Activated T-helper 9 cell treated with anti-CD3 and anti-CD28 coated beads, Interleukin-2, amount 50 U/mL, for 16 hours (primary cell): ENCODE measurements at places on chromosomes 3 and 15.

DNA sequence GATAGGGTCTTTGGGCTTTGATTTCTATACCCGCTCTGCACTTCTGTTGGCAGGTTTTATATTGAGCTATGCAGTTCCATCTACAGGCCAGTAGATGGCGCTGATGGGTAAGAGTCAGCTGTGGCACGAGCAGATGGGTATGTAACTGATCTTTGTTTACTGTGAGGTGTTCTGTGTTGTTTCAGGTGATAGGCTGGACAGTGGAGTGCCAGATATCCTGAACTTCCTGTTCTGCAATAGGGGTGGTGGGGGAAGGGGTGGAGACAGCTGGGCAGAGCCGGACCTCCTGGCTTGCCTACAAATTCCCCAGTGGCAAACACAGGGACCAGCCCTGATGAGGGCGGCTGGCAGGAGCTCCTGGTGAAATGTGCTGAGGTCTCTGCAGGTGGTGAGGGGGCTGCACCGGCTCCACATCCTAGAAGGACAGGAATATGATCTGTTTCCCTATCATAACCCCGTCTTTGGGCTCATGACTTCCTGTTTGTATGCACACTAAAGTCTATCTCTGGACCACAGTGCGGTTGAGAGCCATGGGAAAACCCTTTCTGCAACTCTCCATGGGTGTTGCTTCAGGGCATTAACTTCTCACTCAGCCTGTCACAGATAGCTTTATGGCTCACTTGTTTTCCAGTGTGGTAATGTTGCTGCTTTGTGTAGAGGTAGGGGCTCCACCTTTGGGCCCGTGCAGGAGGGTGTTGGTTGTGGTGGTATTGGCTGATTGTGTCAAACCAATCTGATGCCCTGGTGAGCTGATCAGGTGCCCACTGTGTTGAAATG, 13.4 kb upstream of the FAM98B start:
- DNase-seq = peak; percentile 12

DNA sequence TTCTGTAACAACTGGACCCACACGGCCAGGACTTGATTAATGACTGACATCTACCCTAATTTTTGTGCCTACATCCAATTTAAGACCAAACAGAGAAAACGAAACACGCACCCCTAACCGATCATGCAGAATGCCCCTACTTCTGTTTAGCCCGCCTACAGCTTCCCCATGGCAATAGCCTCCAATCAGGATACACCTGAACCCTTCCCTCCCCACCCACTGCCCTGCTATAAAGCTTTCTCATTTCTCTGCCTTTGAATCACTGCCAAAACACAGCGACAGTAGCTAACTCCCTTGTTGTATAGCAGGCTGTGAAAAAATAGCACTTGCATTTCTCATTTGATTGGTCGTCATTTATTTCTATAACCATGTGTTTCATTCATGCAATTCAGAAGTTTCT, 45.2 kb upstream of the DPPA4 start:
- no peak for DNase-seq

GRCh38 chr3:197021231-197021630, 8.4 kb downstream of the MELTF start:
- no peak for DNase-seq

DNA sequence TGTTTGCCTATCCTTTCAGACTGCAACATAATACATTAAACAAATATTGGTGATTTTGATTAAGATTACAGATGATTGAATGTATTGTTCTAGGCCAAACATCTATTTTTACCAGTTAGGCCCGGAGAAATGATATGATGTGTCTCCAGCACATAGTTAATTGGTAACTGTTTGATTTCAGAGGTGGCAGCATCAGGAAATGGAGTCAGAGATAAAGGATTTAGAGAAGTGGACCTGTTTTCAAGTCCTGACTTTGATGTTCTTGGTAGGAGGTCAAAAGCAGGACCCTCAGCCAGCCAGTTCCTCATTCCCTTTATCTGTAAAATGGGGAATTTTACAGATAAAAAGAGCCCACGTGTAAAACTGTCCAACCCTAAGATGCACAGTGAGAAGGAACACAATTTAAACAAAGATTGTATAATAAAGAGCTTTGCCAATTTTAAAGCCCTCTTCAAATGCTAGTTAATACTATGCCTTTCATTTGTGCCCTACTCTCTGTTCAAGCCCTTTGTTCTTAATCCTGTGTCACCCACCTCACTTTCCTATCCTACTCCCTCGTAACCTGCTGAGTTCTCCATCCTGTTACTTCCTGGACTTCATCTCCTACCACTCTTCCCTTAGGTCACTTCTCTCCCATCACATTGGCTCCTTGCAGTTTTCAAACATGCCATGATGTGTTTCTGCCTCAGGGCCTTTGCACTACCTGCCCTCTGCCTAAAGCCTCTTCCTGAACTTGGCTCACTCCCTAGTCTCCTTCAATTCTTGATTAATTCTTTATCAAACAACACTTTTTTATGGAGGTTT, 2.5 kb downstream of the TMEM212 start:
- no peak for DNase-seq

- no peak for DNase-seq
These were observed 4.3 kb upstream of the LTF start for GRCh38 chr3:46468753-46469600.

DNA sequence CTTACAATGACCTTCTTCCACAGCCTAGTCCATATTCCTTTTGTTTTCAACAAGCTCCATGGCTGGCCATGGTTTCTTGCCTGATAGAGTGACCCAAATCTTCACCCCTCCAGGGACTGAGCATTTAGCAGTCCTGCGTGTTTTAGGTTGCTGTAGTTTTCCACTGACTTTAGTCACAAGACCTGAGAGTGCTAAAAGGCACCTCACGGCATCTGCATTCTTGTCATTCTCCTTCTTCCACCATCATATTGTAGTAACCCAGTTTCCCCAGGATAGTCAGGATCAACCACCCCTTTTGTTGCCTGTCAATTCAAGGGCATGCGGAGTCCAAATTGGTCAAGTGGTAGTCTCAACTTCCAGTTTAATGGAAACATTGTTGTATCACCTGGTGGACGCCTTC, 20.8 kb downstream of the HTR3C start:
- no peak for DNase-seq

GRCh38 chr3:155948476-155948875, 78.0 kb downstream of the GMPS start:
- no peak for DNase-seq

DNA sequence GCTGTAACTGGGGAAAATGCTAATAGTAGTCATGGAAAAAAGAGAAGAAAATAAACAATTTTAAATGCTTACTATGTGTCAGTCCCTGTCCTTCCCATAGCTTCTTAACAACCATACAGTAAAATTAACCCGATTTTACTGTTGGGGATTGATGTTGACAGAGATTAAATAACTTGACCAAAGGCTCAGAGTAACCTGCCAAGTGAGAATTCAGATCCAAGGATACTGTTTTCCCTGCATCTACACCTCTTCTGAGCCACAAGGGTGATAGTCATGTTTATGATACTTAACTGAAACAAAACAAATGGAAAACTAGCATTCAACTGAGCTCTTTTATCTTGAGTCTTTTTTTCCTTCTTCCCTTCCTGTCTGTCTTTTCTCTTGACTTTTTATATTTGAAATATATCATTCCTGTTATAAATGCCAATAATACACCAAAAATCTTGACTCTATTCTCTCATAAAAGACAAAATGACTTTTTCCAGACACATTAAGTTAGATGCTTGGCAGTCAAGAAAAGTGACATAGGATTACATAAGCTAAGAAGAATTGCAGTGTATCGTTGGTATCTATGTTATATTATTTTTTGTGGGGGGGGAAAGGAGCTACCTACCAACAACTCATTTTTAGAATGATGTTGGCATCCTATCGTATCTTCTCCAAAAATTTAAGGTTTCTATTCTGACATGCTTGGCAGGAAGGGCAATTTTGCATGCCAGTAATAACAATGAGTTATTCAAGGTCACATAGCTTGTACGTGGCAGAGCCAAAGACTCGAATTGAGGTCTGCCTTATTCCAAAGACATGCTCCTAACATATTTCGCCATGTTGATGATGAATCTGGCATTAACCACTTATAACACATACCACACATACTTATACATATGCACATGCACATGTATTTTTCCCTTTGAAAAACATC, 306.6 kb upstream of the KCNH8 start:
- no peak for DNase-seq

GRCh38 chr15:89299896-89300295, 34.7 kb downstream of the POLG start:
- no peak for DNase-seq

DNA sequence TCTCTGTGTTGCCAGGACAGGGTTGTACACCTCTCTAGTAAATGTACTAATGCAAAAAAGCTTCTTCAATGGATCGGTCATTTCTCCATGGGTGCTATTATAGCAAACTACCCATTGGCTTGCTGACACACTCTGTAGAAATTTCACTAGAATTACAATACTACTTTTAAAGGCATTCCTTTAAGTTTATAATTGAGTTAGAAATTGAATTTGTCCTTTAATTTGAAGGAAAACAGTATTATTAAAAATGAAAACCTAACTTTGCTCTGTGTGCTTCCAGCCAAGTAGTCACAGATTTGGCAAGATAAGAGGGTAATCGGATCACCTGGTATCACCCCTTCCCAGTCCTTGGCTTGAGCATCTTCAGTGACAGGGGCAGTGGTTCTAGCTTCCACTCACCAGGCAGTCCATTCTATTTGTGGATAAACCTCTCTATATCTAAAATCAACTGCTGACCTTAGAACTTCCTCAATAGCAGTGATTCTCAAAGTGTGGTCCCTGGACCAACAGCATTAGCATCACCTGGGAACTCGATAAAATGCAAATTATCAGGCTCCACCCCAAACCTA, 93.2 kb downstream of the GHSR start:
- no peak for DNase-seq

DNA sequence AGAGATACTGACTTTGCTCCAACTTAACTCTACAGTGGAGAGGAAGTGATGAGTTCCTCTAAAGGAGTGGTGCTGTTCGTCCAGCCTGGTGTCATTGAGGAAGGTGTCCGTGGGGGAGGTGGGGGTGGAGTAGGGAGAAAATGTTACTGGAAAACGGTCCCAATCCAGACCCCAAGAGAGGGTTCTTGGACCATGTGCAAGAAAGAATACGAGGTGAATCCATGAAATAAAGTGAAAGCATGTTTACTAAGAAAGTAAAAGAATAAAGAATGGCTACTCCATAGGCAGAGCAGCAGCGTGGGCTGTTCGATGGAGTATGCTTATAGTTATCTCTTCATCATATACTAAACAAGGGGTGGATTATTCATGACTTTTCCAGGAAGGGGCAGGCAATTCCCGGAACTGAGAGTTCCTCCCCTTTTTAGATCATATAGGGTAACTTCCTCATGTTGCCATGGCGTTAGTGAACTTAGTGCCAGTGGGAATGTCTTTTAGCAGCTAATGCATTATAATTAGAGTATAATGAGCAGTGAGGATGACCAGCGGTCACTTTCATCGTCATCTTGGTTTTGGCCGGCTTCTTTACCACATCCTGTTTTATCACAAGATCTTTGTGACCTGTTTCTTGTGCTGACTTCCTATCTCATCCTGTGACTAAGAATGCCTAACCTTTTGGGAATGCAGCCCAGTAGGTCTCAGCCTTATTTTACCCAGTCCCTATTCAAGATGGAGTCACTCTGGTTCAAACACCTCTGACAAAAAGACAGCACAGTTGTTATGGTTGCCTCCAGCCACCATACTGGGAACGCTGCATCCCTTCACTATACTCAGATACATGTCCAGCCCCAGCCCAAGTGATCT, 38.6 kb downstream of the CLEC3B start:
- DNase-seq = peak; percentile 22

- no peak for DNase-seq
These were observed 10.6 kb downstream of the HCN4 start for GRCh38 chr15:73357999-73358665.

GRCh38 chr15:56968821-56969220, 50.4 kb downstream of the TCF12 start:
- DNase-seq = no peak

- no peak for DNase-seq
These were observed 168.0 kb downstream of the SHOX2 start for GRCh38 chr3:157938154-157938779.

DNA sequence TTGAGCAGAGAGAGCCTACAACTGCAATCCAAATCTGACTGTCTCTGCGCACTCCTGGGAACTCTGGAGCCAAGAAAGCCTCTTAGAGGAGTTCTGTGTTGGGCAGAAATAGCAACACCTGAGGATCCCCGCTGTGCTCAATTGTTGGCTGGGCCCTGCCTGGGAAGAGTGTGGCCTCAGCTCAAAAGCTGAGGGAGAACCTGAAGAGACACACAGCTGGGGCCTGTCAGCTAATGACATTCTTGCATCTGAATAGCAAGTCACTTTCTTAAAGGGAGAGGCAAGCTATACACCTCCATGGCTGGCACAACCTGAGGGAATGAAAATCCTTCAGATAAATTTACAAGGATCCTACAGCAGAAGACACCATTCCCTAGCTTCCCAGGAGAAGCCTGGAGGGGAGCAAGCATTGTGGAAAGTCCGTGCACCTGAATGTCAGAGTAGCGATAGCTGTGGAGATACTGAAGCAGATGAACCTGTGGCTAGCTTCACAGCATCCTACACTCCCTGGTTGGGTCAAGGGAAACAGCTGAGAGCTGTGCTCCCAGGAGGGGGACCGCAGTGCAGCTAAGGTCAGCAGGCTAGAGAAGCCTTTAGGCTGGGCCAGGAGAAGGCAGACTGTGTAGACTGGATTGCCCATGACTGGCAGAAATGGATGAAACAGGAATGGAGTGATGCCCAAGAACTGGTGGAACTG, 159.9 kb upstream of the PFN2 start:
- no peak for DNase-seq

DNA sequence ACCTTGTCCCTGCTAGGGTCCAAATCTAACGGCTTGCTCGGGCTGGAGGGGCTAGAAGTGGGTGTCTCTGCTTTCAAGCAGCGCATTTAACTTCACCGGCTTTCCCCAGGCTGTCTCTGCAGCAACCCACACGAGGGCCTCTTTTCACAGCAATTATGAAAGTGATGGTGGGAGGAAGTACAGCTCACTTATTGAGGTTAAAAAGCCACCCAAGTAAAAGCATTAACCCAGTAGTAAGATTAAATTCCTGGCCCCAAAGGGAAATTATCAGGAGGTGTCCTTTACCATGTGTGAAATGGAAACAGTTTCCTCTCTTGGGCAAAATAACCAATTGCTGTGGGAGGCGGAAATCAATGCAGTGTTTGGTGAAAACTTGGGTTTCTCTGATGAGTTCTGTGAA, 41.1 kb downstream of the NGRN start:
- DNase-seq = peak; percentile 6

- no peak for DNase-seq
These were observed 49.9 kb upstream of the LMCD1 start for GRCh38 chr3:8451696-8452095.
